ENCODE measurements at places on chromosomes 5 and 9.

- no peak for DNase-seq
- peaks cover 12% of the 10 kb centered on the region for H3K4me1 ChIP-seq
- no peak overlapping the region for H3K4me3 ChIP-seq
- H3K27me3 ChIP-seq, result peaks cover 26% of the 10 kb centered on the region
- no peaks in the 10 kb centered on the region for H3K36me3 ChIP-seq
- no peak overlapping the region for H3K27ac ChIP-seq
Measured at GRCh38 chr9:121558473-121558872, 58.8 kb upstream of the GGTA1 start.

- H3K27me3 ChIP-seq, result peaks cover 4% of the 10 kb centered on the region
- no peak overlapping the region for H3K27ac ChIP-seq
Measured at GRCh38 chr5:2387634-2388325, 363.7 kb downstream of the IRX2 start.

DNA sequence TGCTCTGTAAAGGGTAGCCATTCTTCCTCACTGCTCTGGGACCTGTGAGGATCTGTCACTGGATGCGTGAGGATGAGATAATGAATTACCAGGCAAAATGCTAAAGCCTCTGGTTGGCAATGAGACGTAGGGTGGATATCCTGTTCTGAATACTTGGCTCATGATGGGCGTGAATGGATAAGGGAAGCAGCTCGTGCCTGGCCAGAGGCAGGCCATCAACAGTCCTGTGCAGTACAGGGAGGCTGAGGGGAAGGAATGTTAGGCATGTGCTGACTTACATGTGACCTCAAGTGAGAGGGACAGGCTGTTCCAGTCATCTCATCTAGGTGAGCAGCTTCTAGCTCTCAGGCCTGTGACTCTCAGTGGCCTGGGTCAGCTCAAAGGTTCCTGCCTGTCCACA, 172.8 kb downstream of the CARTPT start:
- H3K27ac ChIP-seq, result no peak overlapping the region
- DNase-seq, result no peak
- H3K4me1 ChIP-seq, result peaks cover 2% of the 10 kb centered on the region

GRCh38 chr5:68673823-68674180, 420.0 kb upstream of the SLC30A5 start:
- no peaks in the 10 kb centered on the region for H3K36me3 ChIP-seq
- H3K27ac ChIP-seq, result no peak overlapping the region
- DNase-seq, result no peak
- peaks cover 6% of the 10 kb centered on the region for H3K4me1 ChIP-seq
- no peaks in the 10 kb centered on the region for H3K27me3 ChIP-seq

GRCh38 chr9:121910491-121911040, 182.5 kb downstream of the TTLL11 start:
- no peaks in the 10 kb centered on the region for H3K36me3 ChIP-seq
- no peaks in the 10 kb centered on the region for H3K4me1 ChIP-seq
- no peak overlapping the region for H3K27ac ChIP-seq

DNA sequence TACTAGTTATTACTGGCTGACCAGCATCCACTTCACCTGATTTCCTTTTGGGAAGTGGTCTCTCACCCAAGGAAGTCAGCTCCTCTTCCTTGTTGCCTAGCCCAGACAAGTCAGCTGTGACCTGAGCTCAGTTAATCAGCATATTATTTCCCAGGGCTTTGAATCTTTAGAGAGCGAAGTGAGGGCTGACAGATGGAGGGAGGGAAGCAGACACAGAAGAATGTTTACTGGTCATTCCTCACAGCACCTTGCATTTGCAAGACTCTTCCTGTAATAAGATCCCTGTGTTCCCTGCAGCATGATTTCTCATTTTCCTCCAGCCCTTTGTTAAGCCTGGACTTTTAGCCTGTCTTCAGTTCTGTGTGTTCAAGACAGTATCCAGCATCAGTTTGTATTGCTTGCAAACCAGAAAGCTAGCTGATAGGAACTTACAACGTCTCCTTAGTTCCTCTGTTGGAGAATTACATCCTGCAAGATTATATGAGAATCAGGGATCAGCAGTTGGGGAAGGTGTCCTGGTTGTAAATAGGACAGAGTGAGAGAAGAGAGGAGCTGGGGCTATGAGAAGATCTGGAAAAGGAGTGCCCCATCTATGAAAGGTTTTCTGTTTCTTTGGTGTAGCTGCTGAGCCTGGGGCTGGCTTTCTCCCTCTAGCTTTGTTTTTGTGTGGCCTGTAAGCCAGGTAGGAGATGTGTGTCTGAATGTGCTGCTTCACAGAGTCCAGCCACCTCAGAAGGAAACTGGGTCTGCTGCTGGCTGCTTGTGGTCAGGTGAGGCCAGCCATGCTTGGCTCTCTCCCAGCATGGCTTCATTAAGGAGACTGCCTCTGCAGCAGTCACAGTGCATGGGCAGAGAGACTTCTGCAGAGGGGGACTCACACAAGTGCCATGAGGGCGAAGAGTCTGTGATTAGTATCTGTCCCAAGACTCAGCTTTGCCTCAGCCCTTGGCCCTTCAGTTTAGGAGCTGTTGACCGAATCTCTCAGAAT, 50.3 kb downstream of the MAN2A1 start:
- H3K4me3 ChIP-seq, result no peak overlapping the region
- peaks cover 45% of the 10 kb centered on the region for H3K36me3 ChIP-seq
- H3K27me3 ChIP-seq, result no peaks in the 10 kb centered on the region
- H3K4me1 ChIP-seq, result peaks cover 22% of the 10 kb centered on the region
- DNase-seq, result no peak

DNA sequence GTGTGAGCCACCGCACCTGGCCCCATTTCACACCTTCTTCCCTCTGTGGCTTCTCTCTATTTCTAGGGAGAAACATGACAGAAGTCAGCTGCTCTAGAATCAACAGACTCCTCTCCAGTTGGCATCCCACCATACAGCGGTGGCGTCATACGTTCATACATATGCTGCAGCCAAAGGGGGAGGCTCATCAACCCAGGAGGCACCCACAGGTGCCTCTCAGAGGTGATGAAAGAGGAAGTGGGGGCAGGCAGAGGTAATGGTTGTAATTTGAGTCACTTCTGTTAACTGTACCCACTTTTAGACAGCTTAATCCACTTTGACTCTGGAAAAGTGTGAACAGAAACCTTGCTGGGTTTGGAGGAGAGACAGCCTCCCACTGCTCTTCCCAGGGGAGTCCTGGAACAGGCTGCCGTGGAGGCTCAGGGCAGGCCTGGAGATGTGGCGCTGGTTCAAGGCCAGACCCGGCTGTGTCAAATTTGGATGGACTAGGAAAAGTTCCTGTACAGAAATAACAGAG, 47.3 kb upstream of the SUB1 start:
- no peak overlapping the region for H3K4me3 ChIP-seq
- no peaks in the 10 kb centered on the region for H3K27me3 ChIP-seq
- DNase-seq, result peak; percentile 34
- peaks cover 7% of the 10 kb centered on the region for H3K36me3 ChIP-seq
- peak overlapping the region; percentile 57 for H3K27ac ChIP-seq
- peaks cover 22% of the 10 kb centered on the region for H3K4me1 ChIP-seq
